M059J (cell line): ENCODE measurements at places on chromosomes 11 and 22.

DNA sequence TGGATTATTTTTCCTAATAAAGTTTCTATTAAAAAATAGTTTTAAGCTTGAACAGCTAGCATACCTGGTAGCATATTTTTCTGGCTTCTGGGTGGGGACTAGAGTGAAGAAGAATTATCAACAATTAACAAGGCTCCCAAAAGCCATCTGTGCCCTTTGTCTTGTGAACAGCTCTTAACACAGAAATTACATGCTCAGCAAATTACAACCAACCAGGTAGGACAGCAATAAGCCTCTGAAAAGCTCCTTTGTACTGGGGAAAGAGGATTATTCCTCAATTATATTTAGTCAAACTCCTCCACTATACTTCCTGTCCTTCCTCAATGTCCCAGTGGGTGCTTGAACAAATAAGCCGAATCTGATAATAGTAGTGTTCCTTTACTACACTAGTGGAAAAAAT lies 162.8 kb downstream of the RAB38 start:
- no peak for DNase-seq

DNA sequence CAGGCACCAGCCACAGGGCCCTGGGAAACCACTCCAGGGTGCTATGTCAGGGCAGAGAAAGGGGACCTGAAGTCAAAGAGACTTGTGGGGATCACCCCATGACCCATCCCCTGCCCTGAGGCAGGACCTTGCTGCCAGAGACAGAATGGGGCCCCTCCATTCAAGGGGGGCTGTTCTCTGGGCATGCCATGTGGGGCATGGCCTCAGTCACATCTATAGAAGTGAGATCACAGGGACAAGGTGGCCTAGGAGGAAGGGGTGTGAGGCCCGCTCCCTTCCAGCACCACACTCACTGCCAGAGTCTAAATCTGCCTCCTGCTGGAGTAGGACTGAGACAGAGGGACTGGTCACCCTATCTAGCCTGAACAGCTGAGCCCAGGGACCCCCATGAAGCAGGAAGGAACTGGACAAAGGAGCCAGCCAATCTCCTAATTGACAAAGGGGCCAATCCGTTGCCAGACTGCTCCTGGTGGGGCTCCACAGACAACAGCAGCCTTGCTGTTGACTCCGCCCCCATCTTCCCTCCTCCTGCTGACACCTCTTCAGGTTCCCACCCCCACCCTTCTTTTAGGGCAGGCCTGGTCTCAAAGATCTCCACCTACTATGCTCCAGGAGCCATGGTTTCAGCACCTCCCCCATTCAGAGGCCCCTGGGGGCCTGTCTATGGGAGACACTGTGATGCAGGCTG lies 26.0 kb downstream of the NEAT1 start:
- DNase-seq, result peak; percentile 73

- DNase-seq, result peak; percentile 67
These were observed 5.7 kb upstream of the FBXO3 start for GRCh38 chr11:33779849-33780528.

DNA sequence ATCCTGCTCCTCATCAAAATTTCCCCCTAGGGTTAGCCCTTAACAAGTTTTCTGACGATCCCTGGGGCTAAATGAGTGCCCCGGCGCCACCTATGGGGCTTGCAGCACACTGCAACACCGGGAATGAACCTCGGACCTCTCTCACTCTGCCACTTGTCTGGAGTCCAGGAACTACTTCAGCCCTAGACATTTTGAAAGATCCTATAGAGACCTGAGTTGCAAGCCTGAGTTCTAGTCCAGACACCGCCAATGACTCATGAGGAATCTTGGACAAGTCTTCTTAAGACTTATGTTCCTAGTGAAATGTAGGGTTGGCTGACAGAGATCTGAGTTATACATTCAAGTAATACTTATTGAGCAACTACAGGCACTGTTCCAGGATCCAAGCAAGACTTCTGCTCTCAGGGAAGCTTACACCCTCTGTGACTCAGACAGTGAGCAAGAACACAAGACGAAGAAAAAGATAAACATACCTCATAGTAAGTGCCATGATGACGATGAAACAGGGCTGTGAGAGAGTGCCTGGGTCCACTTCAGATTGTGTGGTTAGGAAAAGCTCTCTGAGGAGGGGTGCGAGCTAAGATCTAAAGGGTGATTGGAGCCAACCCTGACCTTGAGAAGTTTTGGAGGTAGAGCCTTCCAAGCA lies 10.2 kb upstream of the STK33 start:
- peak; percentile 98 for DNase-seq

DNA sequence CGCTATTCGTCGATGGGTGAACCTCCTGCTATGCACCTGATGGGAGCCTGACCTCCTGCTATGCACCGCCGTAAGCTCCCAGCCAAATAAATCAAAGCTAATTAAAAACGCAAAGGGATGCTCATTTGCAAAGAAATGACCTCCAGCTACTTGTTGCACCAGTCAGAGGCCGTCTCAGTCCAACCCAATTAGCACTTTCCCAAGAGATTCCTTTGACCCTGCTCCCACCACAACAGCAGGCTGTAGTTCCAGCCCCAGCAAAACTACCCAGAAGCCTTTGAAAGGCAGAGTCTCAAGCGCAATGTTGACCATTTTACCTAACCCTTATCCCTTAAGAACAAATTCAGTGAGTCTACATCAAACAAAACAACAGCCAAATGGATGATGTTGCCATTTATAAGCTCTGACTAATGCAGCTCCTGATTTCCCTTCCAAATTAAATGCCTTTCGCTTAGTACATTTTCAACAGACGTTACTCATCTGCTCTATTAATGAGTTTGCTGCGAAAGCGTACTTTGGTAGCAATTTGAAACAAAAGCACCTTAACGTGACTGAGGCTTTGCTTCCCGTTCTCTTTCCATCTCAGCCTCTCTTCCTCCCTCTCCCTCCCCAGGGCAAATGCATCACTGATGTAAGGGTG lies 17.2 kb upstream of the BSX start:
- peak; percentile 55 for DNase-seq
